T follicular helper cell (primary cell): ENCODE measurements at places on chromosomes 16 and 17.

DNA sequence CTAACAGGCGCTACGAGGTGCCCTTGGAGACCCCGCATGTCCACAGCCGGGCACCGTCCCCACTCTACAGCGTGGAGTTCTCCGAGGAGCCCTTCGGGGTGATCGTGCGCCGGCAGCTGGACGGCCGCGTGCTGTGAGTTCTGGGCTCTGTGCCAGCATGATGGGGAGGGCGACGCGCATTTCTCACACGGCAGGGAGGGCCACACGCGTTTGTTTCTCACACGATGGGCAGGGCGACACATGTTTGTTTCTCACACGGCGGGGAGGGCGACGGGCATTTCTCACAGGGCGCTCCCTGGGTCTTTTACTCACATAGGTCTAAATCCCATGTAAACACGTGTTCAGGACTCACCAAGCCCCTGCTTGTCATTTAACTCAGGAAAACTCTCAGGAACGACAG, 4.4 kb downstream of the GAA start:
- DNase-seq: no peak

- no peak for DNase-seq
These were observed 92.2 kb upstream of the AMZ2 start for GRCh38 chr17:68155692-68156091.

DNA sequence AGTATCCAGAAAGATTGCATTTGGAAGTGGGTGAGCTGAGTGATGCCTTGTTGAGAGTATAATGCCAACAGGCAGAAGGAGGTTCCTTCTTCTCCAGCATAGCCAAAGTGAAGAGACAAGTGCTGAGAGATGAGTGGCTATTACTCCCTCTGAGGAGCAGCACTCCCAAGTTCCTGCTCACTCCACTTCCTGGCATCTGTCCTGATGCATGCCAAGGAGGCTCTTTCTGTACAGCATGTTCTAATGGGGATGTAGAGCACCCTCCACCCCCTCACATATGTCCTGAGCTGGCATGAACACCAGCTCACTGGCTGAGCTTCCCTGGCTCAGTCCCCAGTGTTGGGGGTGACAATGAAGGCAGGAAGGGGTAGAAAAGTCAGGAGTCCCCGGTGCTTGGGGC, 44.2 kb upstream of the DNAH9 start:
- DNase-seq: no peak

GRCh38 chr17:77814091-77814772, 144.3 kb upstream of the TNRC6C start:
- no peak for DNase-seq

DNA sequence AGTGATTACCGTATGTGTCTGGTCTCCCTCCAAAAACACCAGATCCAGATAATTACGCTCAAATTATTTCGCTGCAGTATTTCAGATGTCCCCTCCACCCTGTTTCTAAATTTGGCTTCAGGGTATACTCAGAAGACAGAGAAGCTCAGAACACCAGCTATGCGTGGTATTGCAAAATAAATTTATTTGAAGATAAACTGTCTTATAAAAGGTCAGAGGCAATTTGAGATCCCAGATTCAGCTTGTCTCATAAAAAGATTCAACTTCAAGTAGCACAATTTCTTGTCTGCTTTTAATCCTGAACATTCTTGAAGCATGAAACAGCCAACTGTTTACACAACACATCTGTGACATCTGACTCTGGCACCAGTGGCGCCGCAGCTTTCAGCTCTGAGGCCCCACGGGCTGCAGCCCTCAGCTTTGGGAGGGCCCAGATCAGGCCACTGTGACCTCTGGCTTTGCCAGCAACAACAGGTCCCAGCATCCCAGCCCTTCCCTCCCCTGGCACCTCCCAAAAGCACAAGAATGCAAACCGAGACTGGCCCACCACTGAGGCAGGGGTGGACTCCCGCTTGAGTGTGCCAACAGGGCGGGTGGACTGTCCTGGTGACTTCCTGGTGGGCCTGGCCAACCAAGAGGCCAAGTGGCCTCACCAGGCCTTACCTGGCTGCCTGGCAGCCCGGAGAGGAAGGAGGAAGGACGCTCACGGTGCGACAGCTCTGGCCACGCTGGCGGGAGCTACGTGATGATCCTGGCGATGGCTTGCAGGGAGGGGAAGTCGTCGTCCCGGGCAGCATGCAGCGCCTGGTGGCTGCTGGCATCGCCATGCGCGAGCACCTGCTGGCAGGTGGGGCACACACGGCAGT, 8.0 kb downstream of the SYNGR3 start:
- DNase-seq: no peak

DNA sequence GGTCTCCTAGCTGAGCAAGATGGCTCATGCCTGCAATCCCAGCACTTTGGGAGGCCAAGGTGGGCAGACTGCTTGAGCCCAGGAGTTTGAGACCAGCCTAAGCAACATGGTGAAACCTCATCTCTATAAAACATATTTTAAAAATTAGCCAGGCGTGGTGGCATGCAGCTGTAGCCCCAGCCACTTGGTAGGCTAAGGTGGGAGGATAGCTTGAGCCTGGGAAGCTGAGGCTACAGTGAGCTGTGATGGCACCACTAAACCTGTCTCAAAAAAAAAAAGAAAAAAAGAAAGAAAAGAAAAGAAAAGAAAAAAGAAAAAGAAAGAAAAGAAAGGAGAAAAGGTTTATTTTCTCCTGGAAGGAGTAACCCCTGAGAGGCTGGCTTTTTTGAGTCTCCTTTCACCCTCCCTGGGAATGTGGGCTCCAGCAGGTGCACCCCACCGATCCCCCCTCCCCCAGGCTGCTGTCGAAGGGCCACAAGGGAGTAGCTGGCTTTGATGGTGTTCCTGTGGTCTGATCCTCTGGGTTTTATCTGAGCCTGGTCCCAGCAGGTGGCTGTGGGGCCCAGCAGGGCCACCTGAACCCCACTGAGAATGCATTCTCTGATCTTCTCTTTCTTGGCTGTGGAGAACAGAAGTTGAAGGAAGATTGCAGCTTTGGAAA, 29.9 kb upstream of the TNRC6C start:
- DNase-seq: no peak

DNA sequence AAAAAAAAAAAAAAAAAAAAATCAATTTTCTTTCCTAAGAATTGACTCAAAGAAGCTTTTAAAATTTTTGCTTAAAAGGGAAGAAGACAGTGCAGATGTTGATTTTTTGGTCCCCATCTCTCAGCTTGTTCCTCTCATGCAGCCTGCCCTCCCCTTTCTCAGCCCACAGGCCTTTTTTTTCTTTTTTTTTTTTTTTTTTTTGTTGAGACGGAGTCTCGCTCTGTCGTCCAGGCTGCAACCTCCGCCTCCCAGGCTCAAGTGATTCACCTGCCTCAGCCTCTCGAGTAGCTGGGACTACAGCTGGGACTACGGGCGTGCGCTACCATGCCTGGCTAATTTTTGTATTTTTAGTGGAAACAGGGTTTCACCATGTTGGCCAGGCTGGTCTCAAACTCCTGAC, 17.7 kb downstream of the YPEL2 start:
- no peak for DNase-seq

- DNase-seq: no peak
These were observed 9.9 kb downstream of the RARA start for GRCh38 chr17:40318830-40319391.

- no peak for DNase-seq
These were observed 97.7 kb downstream of the ZNF18 start for GRCh38 chr17:11899537-11899942.

DNA sequence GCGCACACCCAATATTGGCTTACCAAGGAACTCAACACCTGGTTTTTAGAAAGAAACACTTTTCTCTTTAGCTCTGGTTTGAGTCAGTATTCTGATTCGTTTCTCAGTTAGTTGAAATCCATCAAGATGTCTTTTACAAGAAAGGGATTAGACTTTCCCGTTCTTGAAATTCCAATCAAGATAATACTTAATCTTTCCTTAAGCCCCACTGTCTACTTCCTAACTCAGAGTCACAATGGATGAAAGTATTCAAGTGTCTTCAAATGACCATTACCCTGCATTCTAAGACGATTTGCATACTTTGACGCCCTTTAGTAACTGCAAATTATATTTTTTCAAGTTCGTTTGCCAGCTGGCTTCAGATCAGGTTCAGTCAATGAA, 189.8 kb downstream of the USP22 start:
- DNase-seq: no peak

DNA sequence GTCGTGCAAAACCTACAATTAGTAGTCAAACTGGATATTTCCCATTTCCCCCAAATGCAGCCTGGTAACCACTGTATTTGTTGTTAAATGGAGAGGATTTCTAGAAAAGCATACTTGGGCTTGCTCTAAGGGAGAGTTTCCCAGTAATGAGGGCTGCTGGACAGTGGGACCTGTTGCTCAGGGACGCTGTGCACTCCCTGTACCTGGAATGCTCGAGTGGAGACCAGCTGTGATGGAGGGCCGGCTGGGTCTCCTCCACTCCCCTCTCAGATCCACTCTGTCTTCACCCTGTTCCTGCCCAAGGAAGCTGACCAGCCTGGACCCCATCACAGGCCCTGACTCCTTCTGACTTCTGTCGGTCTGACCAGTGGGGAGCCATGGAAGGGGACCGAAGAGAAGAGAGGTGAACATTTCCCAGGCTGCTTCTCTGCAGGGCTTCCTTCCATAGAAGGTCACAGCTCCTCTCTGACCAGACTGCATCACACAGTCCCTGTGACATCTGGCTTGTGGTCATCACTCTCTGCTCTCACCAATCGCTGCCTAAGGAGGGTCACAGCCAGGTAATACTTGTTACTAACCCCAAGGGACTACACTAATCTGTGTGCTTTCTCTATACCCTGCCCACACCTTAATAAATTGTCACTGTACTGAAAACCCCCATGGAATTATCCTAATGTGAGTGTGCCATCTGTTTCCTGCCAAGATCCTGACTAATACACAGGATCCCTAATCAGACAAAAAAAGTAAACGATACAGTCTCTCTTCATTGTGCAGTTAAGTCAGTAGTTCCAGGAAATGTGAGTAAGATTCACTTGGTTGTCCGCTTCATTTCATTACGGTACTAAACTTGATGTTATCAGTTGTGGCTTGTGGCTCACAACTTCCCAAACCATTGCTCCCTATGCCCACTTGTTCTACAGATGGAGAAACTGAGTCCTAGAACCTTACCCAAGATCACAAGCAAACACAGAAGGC, 102.4 kb downstream of the CCT6B start:
- DNase-seq: no peak

GRCh38 chr17:15891318-15891717, 53.6 kb upstream of the ADORA2B start:
- no peak for DNase-seq

DNA sequence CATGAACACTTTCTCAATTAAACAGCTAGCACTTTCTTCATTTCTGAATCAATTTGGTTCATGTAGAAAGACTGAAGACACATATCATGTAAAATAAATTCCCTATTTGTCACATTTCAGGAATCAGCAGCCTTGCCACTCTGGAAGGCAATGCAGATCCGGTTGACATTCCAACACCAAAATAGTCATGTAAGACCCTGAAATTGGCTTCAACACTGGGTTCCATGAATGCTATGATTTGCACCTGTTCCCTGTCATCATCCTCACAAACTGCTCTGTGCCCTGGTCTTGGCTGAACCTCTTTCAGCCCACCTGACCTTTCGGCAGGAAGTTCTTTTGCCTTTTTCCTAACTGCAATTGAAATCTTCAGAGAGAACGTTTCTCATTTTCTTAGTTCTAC, 156.9 kb downstream of the CDH8 start:
- DNase-seq: no peak

GRCh38 chr16:17347624-17348023, 123.1 kb downstream of the XYLT1 start:
- no peak for DNase-seq

DNA sequence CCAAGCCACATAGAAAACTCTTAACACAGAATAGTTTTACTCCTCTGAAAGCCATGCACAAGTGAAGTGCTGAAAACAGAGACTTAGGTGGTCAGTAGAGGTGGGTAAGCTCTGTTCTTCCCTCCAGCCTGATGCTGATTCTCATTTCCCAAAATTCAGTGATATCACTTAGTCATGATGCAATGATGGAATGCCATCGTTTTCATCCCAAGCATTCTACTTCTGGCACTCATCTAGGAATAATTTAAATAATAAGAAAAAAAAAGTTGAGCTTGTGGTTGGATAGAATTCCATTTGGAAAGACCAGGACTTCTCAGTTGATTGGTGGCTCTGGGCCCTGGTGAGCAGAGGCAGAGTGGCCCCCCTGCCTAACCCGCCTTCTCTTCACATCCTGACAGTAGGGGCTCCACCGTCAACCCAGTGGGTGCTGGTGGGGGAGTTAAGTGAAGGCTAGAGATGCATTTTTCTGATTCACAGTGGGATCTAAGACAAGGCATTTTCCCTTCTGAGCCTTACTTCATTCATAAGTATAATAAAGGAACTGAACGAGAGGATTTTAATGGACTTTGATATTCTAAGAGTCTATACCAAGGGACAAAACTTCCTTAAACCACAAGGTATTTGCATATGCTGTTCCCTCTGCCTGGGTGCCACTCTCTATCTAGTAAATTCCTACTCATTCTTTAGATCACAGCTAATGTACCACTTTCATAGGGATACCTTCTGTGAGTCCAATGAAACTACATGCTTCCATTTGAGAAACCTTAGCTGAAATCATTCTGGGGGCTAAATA, 310.3 kb upstream of the DYNLRB2 start:
- no peak for DNase-seq

DNA sequence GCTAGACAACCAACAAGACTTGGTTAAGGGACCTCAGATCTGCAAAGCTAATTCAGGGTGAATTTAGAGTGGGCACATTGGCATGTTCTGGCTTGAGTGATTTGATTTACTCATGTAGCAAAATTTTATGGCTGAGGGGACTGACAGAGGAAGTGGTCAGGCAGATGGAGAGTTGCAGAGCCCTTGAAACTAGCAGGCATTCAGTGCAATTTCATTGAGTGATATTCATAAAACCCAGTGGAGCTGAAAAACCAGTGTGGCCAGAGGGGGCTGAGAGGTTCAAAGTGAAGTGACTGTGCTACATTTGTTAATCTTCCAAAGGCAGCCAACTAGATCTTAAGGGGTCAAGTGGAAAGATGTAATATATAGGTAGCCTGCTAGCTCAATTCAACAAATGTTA, 2.2 kb upstream of the TMEM94 start:
- no peak for DNase-seq

- no peak for DNase-seq
These were observed 3.7 kb downstream of the PNPO start for GRCh38 chr17:47945080-47945479.

DNA sequence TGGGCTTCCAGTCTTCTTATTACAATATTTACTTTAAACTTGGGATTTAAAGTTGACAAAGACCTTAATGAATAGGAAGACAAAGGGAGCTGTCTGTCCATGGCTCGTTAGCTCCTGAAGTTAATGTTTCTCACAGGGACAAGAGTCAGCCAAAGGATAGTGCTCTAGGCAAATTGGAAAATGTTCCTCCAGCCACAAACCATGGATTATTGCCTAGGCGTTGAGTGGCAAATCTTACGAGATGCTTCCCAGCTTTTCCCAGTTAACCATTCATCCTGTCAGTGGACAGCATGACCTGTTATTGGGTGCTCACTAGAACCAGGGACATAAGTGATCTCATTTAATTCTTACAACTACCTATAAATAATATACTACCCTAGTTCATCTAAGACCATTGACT, 3.6 kb downstream of the TEX2 start:
- no peak for DNase-seq

DNA sequence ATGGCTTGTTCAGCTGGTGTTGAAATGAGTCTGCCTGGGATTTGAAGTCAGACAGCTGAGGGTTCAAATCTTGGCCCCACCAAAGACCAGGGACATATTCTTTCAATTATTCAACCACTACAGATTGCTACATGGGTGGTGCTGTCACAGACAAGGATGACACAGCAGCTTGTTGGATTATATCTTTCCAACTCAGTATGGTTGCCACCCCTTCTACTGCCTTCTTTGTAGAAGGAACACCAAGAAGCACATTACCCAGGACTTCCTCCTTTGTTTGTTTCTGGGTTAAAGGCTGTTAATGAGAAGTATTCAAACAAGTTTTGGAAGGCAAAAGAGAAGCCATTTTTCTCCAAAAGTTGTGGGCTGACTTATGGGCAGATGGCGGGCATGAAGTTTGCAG, 78.6 kb downstream of the COPRS start:
- DNase-seq: no peak
